Stimulated activated CD4-positive, alpha-beta T cell treated with anti-CD3 and anti-CD28 coated beads, Interleukin-15, amount 100 ng/mL, for 48 hours (primary cell): ENCODE measurements at places on chromosomes 5 and 9.

- DNase-seq: no peak
These were observed 52.8 kb upstream of the LRRTM2 start for GRCh38 chr5:138927979-138928378.

DNA sequence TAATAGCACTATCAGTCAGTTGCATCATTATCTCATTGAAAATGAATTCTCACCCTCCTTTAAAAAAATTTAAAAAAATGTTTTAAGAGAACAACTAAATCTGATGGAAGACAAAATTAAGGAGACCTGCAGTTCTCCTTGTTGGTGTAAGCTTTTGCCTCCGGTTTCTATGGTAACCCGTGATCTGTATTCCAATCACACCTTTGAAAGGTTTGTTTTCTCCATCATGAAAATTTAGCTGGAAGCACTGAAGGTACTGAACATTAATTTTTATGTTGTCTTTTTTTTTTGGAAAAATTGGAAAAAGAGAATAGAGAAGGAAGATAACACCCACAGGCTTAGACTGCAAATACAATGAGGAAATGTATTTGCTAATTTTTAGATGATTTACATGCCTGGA is 2.5 kb upstream of the BASP1 start:
- no peak for DNase-seq

- DNase-seq: no peak
These were observed 39.2 kb downstream of the PRUNE2 start for GRCh38 chr9:76866689-76867088.

GRCh38 chr9:33139421-33140228 is 27.5 kb downstream of the B4GALT1 start:
- DNase-seq: no peak

DNA sequence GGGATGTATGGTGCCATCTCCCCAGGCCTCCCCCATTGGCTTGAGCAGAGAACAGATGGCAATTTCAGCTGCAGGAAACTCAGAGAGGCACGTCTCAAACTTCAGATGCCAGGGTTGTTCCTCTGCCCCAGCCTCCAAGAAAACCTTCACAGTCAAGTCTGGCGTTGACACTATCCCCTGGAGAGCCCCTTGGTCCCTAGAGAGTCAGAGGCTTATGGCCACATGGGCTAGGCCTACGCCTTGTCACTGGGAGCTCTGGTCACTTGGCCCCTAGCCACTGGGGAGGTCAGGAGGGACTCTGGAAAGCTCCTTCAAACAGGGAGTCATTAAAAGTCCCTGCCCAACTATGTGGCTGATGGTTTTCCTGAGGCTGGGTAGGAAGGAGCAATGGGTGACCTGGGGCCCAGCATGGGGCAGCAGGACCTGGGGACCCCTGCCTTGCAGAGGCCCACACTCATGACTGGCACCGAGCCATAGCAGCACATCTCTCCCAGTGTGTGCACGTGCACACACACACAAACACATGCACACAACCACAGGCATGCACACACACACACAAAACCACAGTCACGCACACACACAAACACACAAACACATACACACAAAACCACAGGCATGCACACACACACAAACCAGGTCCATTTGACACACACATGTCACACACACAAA is 144.2 kb downstream of the GADD45G start:
- DNase-seq: no peak

GRCh38 chr5:98624145-98624880 is 149.2 kb upstream of the RGMB start:
- no peak for DNase-seq

GRCh38 chr5:144086295-144086694 is 84.2 kb downstream of the YIPF5 start:
- no peak for DNase-seq

- no peak for DNase-seq
These were observed 10.9 kb downstream of the C5orf52 start for GRCh38 chr5:157682257-157682656.

DNA sequence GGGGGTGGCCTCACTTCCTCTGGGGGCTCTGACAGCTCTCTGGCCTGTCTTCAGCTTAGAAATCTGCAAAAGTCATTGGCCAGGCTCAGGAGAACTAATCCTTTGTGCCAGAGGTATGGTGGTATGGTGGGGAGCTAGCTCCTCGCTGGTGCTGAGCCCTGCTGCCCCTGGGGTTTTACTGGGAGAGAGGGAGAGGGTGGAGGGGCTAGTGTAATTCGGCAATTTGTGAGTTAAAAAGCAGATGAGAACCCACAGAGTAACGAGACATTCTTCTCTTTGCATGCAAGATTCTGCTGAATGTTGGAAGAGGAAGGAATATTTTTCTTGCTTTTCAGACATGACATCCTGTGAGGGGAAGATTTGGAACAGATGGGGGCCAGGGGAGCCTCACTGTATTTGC is 65.5 kb upstream of the SPRY4 start:
- DNase-seq: no peak

GRCh38 chr9:125243792-125244260 is 2.7 kb upstream of the HSPA5 start:
- no peak for DNase-seq

DNA sequence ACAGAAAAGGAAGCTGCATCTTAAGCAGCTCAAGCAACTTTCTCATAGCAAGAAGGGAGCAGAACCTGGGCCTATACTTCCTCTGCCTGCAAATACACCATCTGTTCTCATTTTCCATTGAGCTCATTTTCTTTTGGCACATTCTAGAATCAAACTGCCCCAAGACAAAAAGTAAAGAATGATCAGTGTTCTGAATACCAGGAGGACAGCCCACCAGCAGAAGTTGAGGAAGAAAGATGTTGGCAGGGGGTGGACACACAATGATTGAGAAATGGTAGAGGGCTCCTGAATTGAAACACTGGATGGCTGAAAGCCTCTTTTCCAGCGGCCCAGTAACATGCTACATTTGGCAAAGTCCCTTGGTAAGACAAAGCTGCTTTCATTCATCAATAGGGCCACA is 171.8 kb downstream of the MED10 start:
- no peak for DNase-seq

GRCh38 chr9:105245891-105246161 is 1.4 kb downstream of the SLC44A1 start:
- DNase-seq: no peak

GRCh38 chr9:92165484-92165883 is 50.3 kb upstream of the SPTLC1 start:
- DNase-seq: no peak

- DNase-seq: no peak
These were observed 268.1 kb downstream of the NSG2 start for GRCh38 chr5:174313615-174314014.

DNA sequence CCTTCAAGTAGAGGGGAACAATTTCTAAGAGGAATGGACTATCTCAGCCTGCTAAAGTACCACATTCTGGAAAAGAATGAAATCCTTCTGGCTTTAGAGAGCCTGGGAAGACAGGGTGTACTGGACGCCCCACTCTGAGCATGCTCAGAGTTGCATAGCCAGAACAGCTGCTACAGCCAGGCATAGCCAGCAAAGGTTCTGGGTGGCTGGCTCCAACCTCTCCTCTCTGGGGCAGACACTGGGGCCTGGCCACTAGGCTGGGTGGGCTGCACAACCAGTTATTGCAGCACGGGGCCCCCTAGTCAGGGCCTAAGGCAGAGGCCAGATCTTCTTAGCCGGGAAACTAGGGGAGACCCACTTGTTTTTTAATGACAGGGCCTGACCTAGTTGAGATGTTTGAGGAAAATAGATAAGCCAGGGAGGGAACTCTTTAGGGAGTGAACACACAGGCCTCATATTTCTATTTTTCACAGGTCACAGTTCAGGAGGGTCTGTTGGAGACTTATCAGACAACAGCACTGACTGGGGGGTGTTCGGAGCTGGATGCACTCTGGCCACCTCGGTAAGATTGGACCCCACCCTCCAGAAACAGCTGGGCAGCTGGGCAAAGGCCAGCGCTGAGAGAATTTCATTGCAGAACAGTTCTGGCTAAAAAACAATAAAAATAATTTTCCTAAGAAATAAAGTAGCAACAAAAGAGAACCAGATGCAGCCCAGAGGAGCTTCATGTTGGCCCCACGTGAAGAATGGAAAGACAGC is 142.9 kb downstream of the LPAR1 start:
- DNase-seq: no peak

DNA sequence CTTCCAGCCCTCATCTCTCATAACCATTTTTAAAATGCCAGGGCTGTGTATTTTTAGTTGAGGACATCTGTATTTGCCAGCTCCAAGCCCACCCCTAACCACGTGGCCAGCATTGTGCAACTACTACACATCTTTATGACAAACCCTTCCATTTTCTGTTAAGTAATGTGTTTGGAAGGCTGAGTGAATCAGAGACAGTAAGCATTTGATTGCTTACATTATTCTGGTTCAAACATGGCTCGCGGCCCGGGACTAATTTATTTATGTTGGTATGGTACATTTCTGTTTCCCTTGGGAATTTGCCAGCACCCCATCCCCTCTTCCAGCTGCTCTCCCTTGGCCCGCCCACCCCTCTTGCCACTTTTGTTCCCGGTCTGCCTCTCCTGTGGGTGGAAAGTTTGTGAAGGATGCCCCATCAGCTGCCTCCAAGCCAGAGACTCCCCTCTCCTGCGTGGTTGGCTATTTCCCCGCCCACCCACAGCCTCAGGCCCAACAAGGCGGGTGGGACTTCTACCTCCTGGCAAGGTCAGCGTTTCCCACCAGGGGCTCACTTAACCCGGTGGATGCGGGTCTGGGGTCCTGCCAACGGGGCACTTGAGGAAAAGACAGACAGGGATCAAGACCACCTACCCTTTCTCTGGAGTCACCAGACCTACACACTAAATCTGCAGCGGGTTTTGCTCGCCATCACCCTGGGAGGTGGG is 162.2 kb downstream of the HSD17B3 start:
- no peak for DNase-seq

DNA sequence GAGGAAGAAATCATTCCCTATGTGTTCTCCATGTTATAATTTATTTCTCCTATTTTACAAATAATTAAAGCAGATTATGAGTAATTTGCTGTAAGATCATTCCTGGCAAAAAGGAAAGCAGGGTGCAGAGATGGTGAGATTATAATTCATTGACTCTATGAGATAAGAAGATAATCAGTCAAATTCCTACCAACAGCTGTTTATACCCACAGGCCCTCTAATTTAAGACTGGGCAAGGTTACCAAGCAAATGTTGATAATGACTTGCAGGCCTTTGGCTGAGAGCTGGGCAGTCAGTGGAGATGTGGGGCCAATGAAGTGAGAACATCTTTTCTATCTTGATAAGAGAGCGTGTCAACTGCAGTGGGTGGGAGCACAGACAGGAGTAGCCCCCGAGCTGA is 222.7 kb downstream of the ICE1 start:
- no peak for DNase-seq

GRCh38 chr5:10513501-10514442 is 50.1 kb upstream of the ANKRD33B start:
- DNase-seq: no peak
